ENCODE measurements at places on chromosomes 11 and 22.

GRCh38 chr11:121643479-121644186 is 190.9 kb upstream of the SORL1-AS1 start:
- DNase-seq, result peak; percentile 36

DNA sequence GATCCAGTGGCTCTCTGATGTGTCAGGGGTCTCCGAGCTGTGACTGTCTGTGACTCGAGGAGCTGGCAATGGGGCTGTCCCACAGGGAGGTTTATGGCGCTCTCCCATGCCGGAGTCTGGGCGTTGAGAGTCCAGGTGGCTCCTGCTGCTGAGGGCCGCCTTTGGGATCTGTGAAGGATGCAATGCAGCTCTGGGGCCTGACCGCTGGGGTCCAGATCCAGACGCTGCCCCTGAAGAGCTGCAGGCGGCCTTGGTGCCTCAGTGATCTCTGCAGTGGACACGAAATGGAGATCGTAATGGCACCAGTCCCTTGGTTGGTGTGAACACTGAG is 155.3 kb downstream of the TBC1D22A start:
- no peak for DNase-seq

GRCh38 chr11:73185680-73186293 is 32.3 kb upstream of the P2RY2 start:
- no peak for DNase-seq

DNA sequence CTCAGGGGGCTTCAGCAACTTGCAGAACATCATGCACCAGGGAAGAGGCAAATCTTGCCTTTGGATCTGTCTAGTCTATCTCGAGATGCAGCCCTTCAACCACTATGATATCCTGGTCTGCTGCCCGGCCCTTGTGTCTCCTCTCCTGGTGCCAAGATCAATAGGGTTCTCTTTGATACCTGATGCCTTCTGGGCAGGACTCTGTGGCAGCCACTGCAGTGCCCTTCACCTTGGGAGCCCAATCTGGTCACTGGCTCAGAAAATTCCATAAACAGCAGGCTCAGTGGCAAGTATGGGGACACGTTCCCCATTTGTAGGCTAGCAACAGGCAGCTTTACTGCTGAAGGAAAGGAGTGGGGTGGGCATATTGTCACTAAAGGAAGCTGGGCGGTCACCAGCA is 23.4 kb downstream of the SYN3 start:
- DNase-seq, result no peak

- DNase-seq, result no peak
Observed at GRCh38 chr22:24590596-24591173, 2.2 kb downstream of the LRRC75B start.

DNA sequence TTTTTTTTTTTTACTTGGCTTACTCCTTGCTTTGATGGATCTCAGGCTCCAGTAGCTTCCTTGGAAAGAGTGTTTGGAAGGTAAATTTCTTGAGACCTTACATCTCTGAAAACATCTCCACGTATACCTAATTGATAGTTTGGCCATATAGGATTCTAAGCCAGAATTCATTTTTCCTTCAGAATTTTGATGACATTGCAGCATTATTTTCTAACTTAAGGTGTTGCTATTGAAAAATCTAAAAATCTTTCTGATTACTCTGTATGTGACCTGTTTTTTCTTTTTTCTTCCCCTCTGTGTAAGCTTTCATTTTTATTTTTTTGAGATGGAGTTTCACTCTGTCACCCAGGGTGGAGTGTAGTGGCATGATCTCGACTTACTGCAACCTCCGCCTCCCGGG is 23.1 kb upstream of the SPTBN2 start:
- no peak for DNase-seq

DNA sequence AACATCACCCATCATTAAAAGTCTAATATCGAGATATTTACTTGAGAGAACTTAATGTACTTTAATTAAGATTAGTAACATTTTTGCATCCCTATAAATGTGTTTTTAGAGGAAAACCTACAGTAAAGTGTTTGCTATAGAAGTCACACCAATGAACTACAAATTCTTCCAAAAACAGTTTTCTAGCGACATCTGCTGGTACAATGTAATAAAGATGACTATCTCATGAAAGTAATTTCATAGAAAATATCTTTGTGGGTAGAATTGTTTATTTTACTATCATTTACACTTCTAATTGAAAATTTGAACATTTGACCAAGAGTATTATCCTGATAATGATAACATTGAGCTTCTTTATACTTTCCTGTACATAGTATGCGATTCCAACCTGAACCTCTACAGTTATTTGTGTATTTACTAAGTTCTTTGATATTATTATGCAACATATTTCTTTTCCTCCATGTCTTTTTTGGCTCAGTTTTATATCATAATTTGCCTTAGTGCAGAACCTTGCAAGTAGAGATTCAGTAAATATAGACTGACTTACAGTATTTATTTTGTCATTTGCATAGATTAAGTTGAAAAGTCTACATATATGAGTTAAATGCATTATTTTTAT is 252.7 kb downstream of the TMEM135 start:
- peak; percentile 98 for DNase-seq

GRCh38 chr11:42764936-42765335 is 546.9 kb upstream of the API5 start:
- DNase-seq, result no peak

DNA sequence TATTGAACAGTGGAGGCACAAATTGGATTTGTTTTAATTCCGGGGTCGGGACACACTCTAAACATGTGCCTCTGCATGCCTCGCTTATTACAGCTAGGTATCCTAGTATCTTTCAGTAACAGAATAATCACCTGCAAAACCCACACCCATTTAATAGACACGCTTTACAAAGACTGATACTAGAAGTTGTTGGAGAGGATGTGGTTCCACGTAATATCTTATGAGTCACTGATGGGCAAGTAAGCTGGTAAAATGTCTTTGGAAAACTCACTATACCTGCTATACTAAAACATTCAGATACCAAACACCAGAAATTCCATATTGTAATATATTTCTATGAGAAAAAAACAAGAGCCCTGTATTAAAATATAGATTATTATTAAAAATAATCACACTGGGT is 84.0 kb downstream of the GGTLC2 start:
- no peak for DNase-seq

- DNase-seq, result no peak
Observed at GRCh38 chr22:47804281-47804680, 1041.8 kb downstream of the TBC1D22A start.
